ENCODE measurements at places on chromosomes 6 and 20.

GRCh38 chr20:6663104-6663503, 104.4 kb upstream of the BMP2 start:
- DNase-seq: no peak

- no peak for DNase-seq
Observed at GRCh38 chr6:15527838-15528617, 134.8 kb downstream of the DTNBP1 start.

- no peak for DNase-seq
Observed at GRCh38 chr6:170165085-170165470, 125.8 kb downstream of the DLL1 start.

GRCh38 chr20:25685276-25686080, 11.2 kb downstream of the ZNF337 start:
- DNase-seq: peak; percentile 89

Data from NAMALWA (cell line).